ENCODE measurements at places on chromosomes 1 and 21.

GRCh38 chr1:212791261-212791675 is 309 bp downstream of the NSL1 start:
- no peak for DNase-seq

GRCh38 chr1:44807364-44808062 is 362 bp upstream of the DYNLT4 start:
- DNase-seq: peak; percentile 95

GRCh38 chr1:197413564-197413963 is 145.5 kb downstream of the CRB1 start:
- no peak for DNase-seq

- DNase-seq: no peak
Measured at GRCh38 chr1:3058263-3059030, 10.6 kb upstream of the PRDM16 start.

DNA sequence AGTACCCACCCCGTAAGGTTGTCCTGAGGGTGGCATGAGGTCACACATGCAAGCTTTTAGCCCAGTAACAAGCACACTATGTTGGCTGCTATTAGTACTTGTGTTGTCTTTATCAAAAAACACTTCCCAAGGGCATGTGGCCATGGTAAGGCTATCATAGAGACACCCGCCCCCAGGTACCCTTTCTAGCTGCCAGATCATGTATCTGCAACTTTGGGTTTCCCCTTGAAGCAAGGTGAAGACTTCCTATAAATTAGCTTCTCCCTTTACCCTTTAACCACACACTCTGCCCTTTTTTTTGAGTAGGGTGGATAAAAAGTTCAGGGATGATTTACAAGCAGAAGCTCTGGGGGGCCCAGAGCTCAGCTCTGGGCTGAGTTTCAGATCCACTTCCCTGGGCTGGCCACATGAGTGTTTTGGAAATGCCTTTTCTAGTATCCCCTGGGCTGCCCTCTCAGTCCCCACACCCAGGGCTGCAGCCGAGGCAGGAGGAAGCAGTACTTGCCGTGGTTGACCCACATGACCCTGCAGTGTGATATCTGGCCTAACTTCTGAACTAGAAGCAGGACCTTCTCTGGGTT is 2.0 kb downstream of the ZDHHC18 start:
- no peak for DNase-seq

- DNase-seq: no peak
Measured at GRCh38 chr1:214234635-214235025, 46.3 kb upstream of the SMYD2 start.

- no peak for DNase-seq
Measured at GRCh38 chr21:26948194-26948593, 18.7 kb downstream of the ADAMTS5 start.

DNA sequence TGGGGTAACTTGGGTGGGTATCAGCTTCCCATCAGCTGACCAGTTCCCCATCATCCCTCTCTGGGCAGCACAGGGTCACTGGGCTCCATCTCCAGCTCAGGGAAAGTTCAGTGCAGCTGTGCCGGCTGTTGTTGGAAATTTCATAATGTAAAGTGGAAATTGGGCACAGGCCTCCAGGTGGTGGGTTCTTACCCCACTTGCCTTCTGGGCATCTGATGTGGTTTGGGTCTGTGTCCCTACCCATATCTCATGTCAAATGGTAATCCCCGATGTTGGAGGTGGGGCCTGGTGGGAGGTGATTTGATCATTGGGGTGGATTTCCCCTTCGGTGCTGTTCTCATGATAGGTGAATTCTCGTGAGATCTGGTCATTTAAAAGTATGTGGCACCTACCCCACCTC is 59.7 kb upstream of the PSEN2 start:
- no peak for DNase-seq

DNA sequence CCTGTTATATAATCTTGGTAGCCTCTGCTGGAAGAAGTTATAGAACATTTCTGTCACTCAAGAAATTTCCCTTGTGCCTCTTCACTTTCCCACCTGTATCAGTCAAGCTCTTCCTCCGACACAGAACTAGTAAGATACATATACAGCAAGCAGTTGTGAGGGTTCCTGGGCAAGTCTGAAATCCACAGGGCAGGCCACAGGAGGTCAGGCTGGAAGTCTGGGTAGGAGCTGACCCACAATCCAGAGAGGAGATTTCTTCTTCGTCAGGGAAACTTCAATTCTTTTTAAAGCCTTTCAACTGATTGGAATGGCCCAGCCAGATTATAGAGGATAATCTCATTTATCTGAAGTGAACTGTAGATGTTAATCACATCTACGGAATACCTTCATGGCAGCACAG is 96.4 kb upstream of the FMN2 start:
- no peak for DNase-seq

DNA sequence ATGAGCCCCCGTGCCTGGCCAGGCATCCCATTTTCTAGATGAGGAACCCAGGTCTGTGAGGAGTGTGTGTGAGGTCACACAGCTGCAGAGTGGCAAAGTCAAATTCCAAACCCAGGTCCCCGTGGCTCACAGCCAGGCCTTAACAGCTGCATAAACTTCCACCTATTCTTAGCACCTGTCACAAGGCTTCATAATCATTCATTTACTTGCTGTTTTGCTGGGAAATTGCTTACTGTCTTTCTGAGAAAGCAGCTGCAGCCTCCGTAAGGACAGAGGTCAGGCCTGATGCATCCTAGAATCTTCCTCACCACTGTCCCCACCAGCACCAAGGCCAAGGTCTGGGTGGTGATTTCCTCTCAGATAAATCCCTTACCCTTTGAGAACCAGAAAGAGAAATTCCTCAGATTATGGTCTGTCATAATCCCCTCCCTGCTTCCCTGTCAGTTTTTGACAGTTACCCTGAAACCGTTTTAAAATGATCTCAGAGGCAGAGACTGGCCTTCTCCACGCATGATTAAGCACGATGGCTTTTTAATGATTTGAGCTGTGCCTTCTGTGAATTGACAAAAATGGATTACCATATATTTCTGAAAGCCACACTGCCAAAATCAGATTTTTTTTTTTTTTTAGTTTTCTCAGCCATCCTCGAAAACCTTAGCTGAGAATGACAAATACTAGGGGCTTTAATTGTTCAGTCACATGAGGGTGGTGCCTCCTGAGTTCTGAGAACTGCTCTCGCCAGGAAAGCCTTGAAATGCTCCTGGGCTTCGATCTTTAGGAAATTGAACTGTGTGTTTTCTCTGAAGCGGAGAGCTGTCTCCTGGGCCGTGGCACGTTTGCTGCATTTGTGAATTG is 70.0 kb upstream of the SELENON start:
- DNase-seq: no peak

DNA sequence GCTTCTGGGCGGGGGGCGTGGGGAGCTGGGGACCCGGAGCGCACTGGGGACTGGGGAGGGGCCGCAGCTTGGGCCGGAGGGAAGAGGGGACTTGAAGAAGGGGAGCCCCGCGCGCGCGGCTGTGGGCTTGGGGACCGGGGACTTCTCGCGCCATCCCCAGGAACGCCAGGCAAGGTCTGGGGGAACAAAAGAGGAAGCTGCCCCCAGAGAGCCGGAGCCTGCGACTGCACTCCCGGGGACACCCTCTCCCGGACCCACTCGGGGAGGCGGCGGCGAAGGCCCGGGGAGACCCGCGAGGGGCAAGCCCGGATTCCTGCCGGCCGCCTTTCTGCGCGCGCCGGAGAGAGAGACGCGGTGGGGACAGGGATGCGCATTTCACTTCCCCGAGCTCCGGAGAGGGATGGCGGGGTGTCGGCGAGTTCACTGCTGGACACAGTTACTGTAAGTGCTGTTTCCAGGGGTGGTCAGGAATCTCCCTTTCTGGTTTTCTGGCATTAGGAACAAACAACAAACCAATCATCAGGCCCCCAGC is 732 bp downstream of the ABCG1 start:
- DNase-seq: no peak

GRCh38 chr1:935751-936231 is 12.1 kb downstream of the SAMD11 start:
- no peak for DNase-seq

GRCh38 chr21:42056996-42057689 is 14.0 kb upstream of the UMODL1 start:
- peak; percentile 70 for DNase-seq

- DNase-seq: no peak
Measured at GRCh38 chr21:33572350-33572749, 16.1 kb downstream of the DONSON start.

DNA sequence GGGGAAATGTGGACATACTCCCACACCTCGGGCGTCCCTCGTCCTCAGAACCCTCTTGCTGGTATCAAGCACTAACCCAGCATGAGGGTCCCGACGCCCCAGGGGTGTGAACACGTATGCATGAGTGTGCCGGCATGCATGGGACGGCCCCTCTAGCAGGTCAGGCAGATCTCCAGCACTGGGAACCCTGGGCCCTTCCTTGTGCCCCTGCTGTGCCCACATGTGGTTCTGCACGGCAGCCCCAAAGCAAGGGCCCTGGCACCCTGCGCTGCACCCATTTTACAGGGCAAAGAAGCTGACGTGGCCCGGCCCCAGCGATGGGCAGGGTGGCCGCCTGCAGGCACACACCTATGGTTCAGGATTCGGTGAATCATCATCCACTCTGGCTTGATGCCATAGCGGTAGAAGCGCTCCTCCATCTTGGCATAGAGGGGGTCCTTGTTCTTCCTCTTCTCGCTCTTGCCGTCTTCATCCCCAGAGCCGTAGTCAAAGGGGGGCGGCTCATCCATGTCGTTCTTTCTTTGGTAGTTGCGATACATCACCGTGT is 34.2 kb downstream of the CHD5 start:
- no peak for DNase-seq

- DNase-seq: no peak
Measured at GRCh38 chr1:9239622-9240401, 5.2 kb downstream of the H6PD start.

DNA sequence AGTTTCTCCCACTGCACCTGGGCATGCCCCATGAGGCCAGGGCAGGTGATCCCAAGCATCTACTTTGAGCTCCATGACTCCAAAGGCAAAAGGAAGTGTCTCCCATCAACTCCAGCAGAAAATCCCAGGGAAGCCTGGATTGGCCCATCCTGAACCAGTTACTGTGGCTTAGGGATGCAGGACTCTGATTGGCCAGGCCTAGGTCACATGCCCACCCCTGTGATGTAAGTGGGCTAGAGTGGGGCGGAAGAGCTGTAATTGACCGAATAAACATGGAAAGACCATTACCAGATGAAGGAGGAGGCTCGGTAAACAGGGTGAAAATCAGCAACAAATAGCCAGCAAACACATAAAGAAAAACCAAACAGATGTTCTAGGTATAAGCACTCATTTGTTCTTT is 45.2 kb downstream of the MATN1 start:
- no peak for DNase-seq

DNA sequence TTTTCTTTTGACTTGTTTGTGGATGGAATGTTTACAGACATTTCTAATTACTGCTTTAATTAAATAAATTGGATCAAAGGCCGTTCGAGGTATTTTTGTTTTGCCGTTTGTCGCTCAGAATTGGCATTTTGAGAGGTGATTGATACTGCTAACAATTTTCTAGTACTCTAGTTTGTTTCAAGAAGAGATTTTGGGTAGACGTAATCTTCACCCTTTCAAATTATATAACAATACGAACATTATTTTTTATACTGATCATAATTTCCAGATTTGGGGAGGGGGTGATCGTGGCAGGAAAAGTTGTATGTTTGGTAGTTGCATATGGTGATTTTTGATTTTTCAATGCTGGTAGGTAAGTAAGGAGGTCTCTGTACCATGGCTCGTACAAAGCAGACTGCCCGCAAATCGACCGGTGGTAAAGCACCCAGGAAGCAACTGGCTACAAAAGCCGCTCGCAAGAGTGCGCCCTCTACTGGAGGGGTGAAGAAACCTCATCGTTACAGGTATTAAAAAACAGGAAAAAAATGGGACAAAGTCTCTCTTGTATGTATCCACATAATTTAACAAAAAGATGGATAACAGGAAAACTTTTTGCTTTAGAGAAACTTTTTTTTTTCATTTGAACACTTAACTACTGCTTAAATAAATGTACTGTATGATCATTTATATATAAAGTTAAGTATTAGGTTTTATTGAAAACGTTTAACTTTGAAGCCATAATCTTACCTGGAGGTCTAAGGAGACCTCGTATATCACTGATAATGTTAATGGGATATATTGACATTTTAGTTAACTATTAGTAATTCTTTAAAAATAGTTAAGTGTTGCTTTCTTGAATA is 1.7 kb downstream of the H3-3A start:
- DNase-seq: peak; percentile 21

GRCh38 chr21:15408089-15408488 is 321.7 kb upstream of the USP25 start:
- DNase-seq: no peak

GRCh38 chr1:21913258-21913657 is 23.9 kb downstream of the HSPG2 start:
- DNase-seq: no peak

GRCh38 chr21:43591571-43591970 is 67.7 kb downstream of the HSF2BP start:
- DNase-seq: no peak

- DNase-seq: no peak
Measured at GRCh38 chr1:201119206-201120197, 7.3 kb upstream of the CACNA1S start.
